Right lobe of liver (tissue), 6 donors: ENCODE measurements at places on chromosomes 12 and 14. TPM values are rescaled to one million over a fixed set of nuclear protein-coding genes. Genes with fewer than 3 reads are reported as not detected.

- DNase-seq = no peak
These were observed 2.2 kb downstream of the PAWR start for GRCh38 chr12:79688376-79689060.

DNA sequence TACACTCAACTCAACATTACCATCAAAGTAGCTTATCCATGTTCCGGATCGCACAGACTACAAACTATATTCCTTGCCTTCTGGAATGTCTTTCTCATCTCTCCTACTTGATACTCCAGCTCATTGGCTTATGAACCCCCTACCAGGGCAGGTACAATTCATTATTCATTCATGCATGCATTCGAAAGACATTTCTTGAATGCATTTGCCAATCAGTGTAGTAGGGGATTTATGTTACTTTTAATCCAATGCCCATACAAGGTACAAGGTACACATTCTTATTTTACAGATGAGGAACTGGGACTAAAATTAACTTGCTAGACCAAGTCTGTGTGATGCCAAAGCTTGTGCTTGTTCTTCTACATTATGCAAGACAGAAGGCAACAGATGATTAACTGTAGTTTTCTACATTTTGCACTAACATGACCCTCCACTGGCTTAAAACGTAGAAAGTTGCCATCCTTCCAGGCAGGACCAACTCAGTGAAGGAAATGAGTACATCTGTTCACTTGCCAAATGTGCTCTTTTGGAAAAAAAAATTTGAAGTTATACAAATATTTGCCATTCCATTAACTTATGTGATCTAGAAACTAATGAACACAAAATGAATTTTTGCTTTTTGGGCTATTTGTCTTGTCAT is 53.8 kb upstream of the KCNJ8 start:
- DNase-seq = no peak

DNA sequence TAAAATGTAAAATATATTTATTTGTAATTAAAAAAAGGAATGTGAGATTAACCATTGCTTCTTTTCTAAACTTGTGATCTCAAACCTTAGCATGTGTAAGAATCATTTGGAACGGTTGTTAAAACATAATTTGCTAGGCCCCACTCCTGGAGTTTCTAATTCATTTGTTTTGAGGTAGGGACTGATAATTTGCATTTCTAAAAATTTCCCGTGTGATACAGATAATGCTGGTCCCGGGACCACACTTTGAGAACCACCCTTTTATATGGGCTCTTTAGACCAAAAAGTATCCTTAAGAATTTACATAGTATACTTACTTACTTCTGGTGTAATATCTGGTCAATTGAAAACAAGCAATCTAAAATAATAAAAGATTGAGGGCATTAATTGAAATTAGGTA is 10.9 kb upstream of the SYT10 start:
- DNase-seq = no peak

DNA sequence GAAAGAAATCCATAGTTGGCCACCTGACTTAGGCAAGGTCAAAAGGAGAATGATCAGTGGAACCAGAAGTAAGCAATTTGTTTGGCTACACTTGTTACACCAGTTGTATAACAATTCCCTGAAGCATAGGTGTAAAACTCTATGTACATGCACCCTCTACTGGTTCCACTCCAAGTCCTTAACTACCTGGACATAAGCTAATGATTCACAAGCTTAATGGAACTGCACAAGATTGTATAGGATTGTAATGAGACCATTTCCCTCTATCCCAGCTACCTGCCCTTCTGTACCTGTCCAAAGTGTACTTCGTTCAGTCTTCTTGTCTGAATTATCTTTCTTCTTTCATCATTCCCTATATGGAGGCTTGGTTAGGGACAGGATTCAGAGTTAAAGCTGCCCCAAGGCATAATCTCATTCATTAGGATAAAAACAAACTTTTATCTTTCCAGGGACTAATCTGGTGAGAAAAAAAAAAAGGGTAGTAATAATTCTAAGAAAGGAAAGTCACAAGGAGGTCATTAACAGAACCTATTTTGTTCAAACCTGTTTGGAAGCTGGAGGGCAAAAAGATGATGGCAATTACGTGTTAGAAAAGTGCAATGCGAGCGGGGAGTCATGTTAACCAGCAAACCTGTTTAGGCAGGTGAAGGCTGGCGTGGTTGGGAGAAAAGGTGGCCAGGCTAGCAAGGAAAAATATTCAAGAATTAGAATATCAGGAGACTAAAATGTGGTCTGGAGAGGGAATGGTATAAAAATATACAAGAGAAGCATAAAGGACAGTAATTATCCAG is 2.8 kb upstream of the TMEM52B start:
- DNase-seq = no peak

- no peak for DNase-seq
These were observed 92.5 kb downstream of the VCPKMT start for GRCh38 chr14:50023671-50024490.

C3AR1 gene
- 4.0 TPM for total RNA-seq

- DNase-seq = no peak
These were observed 22.8 kb downstream of the TMEM63C start for GRCh38 chr14:77204459-77204771.

RCOR1 gene
- total RNA-seq = 9.8 TPM

CPM gene
- 48.6 TPM for total RNA-seq

DNA sequence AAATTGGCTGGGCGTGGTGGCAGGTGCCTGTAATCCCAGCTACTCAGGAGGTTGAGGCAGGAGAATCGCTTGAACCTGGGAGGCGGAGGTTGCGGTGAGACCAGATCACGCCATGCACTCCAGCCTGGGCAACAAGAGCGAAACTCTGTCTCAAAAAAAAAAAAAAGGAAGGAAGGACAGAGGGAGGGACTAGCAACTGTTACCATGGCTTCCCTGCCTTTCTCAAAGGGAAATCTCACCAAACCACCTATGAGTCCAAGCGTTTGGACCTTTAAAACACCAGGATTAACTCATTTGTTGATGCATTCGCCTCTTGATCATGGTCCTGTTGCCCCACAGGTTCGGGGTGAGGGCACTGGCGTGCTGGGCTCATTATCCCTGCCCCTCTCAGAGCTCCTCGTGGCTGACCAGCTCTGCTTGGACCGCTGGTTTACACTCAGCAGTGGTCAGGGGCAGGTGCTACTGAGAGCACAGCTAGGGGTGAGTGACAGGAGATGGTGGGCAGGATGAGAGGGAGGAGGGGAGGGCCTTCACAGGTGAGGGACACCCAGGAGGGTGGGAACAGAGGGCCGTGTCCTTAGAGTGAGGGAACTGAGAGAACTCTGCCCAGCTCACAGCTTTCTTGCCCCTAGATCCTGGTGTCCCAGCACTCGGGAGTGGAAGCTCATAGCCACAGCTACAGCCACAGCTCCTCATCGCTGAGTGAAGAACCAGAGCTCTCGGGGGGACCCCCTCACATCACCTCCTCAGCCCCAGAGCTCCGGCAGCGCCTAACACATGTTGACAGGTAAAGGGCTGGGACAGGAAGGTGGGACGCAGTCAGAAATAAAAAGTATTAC is 10.2 kb upstream of the MYL6B start:
- DNase-seq = no peak

CCDC175 gene
- not detected for total RNA-seq

DNA sequence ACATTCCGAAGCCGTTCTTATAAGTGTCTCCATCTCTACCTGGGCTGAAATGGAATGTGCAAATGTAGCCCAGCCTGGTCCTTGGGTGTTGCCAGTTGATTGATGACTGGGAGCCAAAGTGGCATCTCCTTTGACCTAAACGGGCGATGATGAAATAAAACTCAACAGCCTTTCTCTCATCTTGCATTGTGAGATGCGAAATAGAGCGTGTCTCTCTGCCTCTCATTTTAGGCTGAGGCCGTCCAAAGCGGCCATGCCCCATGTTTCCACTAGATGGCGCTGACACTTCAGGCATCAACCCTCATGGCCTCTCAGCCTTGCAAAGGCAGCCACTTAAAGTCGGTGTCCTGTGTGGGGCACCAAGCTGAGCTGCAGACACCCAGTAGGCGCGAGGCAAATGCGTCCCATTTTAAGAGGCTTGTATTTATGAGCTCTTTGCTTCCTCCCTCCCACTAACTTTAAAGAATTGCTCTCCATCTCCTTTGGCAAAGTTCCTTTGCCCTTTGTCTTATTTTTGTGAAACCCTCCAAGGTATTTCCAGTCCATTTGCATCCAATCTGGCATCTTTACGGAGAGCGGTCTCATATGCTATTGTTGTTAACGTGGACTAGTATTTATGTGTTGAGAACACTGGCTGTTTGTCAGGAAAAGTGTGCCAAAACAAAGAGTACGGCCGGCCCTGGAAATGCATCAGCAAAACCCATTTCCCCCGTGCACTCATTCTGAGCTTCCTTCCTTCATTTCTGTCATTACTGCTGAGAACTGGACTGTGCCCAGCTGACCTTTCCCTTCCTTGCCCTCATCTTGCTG is 25.0 kb downstream of the GPRC5A start:
- DNase-seq = peak; percentile 82

DNA sequence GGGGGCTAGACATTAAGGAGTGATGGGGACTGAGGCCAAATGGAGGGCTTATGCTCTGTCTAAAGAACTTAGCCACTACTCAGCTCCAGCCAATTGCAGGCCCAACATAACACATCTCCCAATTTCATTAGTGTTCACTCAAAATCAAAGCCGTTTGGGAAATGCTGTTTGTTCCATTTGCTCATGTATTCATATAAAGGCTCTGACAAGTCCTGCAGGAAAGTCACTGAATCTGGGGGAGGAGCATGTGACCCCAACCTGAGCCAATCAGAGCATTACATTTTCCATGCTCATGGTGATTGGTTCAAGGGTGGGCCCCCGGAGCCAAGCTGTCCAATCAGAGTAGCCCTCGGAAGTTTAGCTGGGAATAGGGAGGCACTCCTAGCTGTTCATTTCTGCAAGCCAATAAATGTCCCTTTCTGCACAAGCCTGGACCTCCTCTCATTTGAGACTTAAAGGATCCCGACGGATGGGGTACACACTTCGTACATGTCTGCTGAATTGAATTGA is 20.9 kb downstream of the SDSL start:
- DNase-seq = no peak

- DNase-seq = no peak
These were observed 480.4 kb downstream of the DIO2 start for GRCh38 chr14:79730953-79731352.

GRCh38 chr12:76421046-76421445 is 72.8 kb upstream of the BBS10 start:
- DNase-seq = no peak

IKBIP gene
- 5.9 TPM for total RNA-seq

CDCA3 gene
- total RNA-seq = 1.2 TPM

DNA sequence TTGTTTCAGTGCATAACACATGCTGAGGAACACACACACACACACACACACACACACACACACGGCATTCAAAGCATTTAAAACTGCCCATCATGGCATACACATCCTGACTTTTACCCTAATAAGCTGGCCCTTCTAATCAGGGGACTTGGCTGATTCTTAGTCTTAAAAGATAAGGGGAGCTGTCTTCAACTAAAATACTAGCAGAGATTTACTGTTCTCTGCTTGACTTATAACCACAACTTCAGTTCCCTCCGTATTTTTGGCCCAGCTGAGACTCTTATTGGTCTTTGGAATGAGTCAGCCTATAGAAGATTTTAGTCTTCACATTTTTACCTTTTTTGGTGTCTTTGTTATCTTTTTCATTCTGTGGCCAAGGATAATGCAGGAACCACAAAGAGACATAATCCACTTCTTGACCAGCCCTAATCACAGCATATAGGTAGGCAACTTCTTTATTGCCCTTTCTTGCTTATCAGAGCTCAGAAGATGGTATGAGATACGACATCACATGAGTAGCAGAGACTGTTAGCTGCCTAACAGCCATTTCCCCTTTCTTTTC is 25.1 kb upstream of the SLC8A3 start:
- DNase-seq = no peak

DNA sequence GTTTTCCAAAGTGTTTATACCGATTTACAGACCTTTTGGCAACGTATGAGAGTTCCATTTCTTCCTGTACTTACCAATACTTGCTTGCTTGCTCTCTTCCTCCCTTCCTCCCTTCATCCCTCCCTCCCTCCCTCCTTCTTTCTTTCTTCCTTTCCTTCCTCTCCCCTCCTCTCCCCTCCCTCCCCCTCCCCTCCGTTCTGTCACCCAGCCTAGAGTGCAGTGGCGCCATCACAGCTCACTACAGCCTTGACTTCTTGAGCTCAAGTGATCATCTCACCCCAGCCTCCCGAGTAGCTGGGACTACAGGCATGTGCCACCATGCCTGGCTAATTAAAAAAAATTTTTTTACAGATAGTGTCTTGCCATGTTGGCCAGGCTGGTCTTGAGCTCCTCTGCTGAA is 40.4 kb downstream of the DIP2B start:
- no peak for DNase-seq

SUPT16H gene
- 17.7 TPM for total RNA-seq

DNA sequence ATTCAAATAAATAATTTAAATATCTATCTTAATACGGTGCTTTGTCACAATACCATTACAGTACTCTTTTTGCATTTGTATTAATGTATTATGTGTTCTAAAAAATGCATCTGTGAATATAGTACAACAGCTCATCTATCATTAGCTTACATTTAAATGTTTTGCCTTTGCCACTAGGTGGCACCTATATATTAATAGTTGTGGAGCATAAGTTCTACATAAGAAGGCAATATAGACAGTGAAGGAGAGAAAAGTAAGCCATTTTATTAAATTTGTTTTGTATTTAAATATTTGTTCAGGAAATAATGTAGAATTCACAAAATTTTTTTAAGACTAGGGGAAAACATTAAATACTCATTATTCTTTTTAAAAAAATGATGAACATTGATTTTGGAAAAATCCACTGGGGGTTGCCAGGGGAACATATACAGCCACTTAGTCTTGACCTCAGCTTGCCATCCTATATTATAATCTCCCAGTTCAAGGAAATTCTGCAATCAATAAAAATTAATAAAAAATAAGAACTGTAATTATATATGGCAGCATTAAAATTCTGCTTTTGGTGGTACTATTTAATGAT is 9.8 kb downstream of the CCER1 start:
- no peak for DNase-seq

DNA sequence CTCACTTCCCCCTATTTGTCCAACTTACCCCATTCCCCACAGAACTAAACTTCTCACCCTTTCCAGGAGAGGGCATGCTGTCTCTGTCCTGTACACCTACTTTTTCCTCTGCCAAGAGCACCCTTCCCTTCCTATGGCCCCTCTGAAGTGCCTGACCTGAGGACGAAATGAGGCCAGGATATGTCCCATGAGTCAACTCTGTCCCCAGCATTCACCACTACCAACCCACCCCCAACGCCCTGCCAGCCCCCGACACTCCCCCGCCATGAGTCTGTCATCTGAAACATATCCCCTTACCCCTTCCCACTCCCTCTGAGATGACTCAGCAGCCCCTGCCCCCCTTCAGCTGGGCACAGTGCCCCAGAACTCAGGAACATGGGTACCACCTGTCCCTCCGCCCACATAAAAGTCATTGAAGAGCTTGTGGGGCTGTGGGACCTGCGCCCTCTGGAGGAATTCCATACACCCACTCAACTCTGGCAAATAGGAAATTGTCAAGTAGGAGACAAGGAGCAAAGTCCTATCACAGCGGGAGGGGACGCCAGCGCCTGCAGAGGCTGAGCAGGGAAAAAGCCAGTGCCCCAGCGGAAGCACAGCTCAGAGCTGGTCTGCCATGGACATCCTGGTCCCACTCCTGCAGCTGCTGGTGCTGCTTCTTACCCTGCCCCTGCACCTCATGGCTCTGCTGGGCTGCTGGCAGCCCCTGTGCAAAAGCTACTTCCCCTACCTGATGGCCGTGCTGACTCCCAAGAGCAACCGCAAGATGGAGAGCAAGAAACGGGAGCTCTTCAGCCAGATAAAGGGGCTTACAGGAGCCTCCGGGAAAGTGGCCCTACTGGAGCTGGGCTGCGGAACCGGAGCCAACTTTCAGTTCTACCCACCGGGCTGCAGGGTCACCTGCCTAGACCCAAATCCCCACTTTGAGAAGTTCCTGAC is 26.3 kb downstream of the ITGA7 start:
- DNase-seq = peak; percentile 92

GRCh38 chr12:89319606-89320005 is 32.7 kb downstream of the DUSP6 start:
- no peak for DNase-seq
